Caudate nucleus (tissue), 63 donors: ENCODE measurements at places on chromosomes 7 and 10.

DNA sequence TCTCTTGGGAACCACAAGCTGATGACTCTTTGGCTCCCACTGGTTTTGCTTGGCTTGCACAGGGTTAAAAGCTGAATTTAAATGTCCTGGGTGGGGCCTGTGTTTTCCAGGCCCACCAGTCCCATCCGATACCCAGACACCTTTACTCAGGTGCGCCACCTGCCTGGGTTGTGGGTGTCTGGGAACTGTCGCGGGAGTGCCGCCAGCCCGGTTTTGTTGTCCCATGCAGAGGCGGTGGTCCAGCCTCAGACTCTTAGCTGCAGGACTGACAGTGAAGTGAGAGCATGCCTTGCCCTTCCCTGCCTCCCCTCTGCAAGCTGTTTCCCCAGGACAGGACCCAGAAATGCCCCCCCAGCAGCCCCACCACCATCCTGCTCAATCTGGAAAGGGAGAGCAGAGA lies 255.6 kb upstream of the ZNF32 start:
- DNase-seq = no peak

- DNase-seq = peak; percentile 69
Measured at GRCh38 chr10:35336084-35336831, at the start of gene CCNY. CCNY (plus strand) TSS chr10:35336509; CDS start chr10:35337054, 545 bp downstream.

DNA sequence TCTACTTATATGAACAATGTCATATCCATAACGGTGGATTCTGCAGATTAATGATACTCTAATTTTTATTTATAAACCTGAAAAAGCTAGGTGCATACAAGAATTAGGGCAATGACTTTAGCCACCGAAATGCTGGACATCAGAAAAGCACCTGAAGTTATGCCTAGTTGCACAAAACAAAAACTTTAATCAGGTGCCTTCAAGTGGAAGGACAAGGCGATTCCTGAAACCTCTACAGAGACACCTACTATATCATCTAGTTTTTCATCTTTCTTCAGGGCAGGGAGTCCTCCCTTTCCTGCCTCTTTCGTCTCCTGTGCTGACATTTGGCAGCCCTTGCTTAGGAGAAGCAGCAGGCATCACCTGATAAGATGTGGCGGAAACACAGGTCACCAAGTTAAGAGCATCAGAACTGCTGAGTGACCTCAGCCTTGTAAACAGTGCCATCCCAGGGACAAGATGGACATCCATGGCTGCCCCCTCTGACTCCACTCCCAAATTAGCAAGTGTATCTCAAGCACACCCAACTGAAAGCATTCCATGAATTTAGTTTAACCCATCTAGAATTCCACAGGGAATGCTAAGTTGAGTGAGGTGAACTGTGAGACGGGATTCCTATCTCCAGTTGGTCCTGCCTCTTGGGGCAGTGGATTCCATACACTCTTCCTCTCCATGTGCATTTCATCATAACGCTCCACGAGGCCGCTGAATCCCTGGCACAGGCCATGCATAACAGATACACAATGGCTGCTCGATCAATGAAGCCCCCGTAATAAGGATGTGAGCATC lies 5.8 kb downstream of the ITPRIP start:
- no peak for DNase-seq

DNA sequence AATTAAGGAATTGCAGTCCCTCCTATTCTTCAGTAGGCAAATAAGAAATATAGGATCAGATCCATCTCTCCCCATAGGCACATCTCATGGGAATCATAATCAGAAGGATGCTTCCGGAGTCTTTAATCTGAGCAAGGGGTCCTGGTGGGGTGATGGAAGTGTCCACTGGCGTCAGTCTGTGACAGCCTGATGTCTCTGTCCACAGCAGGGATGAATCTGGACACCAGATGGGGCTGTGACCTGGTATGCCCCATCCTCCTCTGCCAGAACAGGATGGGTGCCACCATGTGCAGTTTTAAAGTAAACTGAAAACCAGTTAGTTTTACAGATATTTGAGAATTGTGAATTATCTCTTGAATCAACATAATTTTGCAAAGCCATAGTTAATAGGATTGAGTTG lies 148.7 kb downstream of the C1GALT1 start:
- DNase-seq = no peak

- no peak for DNase-seq
Measured at GRCh38 chr10:90723416-90724068, 134.3 kb downstream of the HTR7 start.

DNA sequence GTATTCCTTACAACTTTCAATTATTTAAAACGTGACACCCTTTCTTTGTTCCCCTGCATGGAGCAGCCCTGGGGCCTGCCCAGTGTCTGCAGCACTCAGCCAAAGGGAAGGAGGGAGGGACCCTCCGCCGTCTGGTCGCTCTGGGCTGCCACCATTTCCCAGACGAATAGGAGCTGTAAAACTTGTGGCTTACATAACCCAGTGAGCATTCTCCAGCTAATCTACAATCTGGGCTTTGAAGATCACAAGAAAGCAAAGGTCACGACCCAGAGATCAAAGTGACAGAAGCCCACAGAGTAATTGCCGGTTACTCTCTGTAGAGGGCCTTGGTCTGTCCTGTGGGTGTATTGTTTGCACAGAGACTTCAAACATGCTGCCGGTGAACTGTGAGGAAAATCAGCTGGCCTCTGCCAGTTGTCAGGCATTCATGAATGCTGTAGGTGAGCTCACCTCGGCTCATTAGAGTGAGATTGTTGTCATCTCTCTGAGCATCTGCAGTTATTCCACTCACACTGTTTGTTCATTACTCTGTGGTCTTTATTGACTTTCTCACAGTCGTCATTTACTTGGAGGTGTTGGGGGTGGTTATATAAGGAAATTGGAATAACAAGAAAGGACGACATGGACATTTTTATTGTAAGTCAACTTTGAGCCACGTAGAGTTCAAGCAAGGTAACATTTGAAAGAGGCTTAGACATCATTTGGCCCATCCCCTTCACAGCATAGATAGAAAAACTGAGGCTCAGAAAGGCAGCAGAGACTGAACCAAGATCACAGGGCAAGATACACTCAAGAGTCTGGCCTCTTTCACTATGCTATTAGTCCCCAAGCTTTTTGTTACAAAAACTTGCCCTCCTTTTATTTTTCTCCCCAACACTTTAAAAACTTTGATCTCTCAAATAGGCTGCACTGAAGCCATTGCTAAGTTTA lies 619.8 kb downstream of the LRMDA start:
- no peak for DNase-seq

DNA sequence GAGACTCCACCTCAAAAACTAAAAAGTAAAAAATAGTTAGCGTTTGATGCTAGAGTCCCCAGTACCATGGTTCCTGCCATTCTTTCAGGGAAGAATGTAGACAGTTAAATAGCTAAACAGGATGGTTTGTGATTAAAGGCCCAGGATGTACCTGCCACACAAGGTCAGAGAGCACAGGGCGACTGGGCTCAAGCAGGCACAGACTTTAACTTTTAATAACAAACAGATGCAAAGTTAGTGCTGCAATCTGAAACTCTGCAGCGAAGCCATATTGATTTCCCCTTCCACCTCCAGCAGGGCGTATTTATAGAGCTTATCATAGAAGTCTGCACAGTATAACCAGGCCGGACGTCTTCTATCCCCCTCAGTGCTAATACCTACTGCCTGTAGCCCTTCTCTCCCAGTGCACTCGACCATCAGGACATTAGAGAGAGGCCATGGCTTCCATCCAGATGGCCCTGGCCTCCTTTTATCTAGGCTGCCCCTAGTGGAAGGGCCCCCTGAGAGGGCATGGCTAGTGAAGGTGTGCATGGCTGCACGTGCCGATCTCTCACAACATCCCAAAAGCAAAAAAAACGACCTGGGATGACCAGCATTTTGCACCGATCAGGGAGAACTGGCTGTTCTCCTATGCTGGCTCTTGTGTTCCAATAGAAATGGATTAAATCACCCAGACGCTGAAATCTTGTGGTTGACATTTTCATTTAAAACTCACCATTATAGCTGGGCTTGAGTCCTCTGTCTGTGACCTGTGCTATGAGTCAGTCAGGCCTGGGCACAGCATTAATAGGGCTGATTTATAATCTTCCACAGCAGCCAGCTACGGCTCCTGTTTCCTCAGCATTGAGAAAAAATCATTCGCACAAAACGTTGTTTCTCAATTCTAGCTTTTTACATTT lies 7.6 kb upstream of the BAG3 start:
- DNase-seq = no peak

- no peak for DNase-seq
Measured at GRCh38 chr10:104337521-104337984, 712 bp downstream of the ITPRIP start.

- DNase-seq = no peak
Measured at GRCh38 chr7:111654343-111654742, 92.1 kb upstream of the IMMP2L start.

DNA sequence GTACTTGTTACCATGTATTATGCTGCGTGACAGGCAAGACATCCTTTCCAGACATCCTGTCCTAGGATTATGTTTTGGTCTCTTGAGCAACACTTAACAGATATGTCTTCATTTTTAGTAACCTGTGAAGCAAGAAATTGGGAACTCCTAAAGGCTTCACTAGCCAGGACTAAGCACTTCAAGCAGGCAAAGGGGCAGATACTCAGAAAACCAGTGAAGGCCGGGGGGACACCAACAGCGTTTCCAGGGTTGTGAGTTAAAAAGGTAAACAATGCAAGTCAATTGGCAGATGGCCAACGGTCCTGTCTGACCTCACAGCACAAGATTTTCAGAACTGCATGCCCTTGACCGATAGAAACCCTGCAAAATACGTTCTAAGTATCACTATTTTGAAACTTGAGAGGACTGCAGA lies 77.6 kb upstream of the SFMBT2 start:
- no peak for DNase-seq

DNA sequence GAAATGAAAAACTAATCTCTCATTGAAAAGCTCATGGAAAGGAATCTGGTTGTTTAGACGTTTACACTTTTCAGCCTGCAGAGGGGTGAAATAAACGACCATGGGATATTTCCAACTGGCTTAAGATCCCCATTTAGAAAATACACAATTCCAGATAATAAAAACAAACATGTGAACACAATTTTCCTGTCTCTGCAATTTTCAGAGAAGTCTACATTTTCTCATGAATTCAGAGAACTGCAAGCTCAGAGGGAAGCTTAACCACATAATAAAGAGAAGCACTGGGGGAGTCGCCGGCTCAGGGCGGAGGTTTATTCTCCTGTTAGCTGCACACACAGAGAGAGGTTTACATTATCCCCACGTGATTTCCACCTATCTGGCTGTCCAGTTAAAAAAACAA lies 215.2 kb downstream of the FANK1 start:
- DNase-seq = no peak

- no peak for DNase-seq
Measured at GRCh38 chr7:105024734-105025133, 10.7 kb downstream of the KMT2E start.

GRCh38 chr7:123070702-123071286 lies 75.3 kb upstream of the TAS2R16 start:
- no peak for DNase-seq

DNA sequence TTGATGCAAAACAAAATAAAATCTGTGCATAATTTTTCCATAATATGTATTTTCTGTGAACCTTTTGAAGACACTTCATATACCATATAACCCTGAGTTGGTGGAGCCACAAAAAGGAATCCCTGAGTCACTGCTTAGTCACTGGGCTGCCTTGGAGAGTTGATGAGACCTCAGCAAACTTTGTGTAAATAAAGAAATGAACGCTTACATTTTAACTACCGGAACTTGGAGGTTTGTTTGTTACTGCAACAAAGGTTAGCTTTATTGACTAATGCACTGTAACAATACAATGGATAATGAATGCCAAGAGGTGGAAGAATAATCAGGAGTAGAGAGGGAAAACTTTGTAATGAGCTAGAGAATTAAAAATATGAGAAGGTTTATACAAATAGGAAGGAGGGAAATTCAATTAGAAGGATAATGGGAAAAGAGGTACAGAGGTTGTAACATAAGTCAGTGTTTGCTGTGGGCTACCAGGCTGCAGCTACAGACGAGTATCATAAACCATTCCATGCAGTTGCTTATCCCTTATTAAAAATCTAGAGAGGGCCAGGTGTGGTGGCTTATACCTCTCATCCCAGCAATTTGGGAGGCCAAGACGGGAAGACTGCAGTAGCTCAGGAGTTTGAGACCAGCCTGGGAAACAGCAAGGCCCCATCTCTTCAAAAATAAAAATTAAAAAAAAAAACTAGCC lies 1042.1 kb downstream of the TYW1 start:
- no peak for DNase-seq

DNA sequence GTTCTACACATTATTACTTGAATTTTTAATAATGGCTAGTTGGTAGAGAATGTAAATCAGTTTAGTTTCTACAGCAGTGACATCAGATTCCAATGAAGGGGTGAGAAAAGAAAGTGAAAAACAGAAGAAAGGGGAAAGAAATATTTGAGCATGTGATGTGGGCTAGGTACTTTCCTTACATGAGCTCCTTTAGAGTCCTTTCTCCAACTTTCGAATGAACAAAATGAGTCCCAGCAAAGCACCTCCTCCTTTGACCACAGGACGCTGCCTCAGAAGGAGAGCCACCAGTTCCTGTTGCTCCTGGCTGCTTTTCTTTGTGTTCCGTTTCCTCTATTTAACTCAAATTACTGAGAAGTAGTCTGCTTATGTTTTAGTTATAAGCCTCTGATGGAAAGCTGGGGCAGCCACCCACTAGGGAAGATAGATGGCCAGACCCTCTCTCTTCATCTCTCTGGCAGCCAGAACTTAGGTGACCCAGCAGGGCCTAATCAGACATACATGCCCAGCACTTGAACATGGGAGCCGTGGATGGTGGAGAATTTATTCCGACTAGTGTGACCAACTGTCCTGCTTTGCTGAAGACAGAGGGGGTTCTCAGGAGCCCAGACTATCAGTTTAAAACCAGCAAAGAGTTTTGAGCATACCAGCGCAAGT lies 82.4 kb upstream of the NME8 start:
- DNase-seq = no peak

DNA sequence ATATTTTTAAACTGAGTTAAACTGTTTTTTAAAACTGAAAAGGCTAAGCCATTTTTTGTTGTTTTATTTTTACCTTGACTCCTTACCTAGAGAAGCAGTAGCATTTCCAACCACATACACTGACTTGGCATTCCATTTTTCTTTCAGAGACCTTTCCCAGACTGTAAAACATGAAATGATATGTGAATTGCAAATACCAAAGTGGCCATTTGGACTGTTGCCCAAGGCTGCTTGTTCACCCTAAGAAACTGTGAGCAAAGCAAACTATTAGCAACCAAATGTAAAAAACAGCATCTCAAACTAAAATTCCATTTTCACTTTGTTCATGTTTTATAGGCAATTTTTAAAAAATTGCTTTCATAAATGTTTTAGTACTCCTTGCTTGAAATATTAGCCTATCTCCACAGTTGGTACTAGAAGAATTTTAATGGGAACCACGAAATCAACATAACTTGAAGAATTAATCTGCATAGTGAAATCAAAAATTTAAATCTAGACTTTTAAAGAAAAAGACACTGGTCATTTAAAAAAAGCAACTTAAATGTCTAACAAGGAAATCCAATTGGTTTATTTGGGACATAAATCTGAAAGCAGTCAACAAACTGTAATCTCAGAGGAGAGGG lies 10.8 kb downstream of the UROS start:
- no peak for DNase-seq
